Hematopoietic multipotent progenitor cell treated with erythropoietin and hydrocortisone succinate and interleukin-3 and kit ligand, for 4 days (in vitro differentiated cells): ENCODE measurements at places on chromosomes 6 and 20.

DNA sequence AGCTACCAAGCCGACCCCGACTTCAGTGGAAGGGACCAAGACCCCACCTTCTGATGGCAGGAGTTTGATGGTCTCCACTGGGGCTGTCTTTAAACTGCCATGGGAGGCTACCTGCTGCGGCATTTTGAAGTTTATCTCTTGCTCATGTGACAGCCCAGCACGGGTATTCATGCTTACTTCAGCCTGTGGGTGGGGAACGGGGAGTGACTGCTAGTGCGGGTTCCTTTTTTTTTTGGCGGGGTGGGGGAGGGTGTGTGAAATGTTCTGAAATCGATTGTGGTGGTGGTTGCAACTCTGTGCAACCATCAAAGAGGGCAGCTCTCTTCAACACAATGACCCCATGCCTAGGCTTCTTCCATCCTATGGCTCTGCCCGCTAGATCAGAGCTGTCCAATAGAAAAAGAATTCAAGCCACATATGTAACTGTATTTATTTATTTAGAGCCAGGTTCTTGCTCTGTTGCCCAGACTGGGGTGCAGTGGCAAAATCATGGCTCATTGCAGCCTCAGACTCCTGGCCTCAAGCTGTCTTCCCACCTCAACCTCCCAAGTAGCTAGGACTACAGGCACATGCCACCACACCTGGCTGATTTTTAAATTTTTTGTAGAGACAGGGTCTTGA lies 53.7 kb downstream of the PPP1R16B start:
- peak; percentile 70 for DNase-seq

DNA sequence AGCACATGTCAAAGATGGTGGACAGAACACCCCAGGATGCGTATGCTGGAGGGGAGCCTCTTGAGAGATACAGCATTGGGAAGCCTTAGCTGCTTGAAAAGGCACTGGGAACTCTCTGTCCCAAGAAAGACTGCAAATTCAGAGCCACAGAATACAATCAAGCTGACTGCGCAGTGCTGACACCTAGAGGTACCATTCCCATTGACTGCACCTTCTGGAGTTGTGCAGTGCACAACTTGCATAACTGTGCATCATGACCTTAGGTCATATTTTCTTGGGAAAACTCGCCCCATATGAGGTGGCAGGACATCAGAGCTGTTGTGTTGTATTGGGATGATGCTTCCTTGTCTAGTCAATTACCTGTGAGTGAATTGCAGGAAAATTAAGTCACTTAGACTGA lies 646.5 kb upstream of the NOX3 start:
- DNase-seq: peak; percentile 5

DNA sequence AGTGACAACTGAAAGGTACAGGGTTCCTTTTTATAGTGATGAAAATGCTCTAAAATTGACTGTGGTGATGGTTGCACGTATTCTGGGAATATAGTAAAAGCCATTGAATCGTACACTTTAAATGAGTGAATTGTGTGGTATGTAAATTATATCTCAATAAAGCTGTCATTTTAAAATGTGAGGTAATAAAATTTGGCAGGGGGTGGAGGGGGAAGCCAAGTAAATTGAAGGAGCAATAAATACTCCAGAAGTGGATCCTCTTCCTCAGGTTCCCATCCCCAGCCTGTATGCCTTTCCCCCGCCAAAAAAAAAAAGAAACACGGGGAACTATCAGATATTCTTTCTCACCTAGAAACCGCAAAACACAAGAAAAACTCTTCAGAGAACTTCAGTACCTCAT lies 161.4 kb downstream of the MTFR2 start:
- DNase-seq: no peak

GRCh38 chr6:55058682-55059081 lies 115.6 kb upstream of the HCRTR2 start:
- DNase-seq: no peak

- DNase-seq: no peak
Observed at GRCh38 chr20:10951904-10952303, 278.1 kb upstream of the JAG1 start.

DNA sequence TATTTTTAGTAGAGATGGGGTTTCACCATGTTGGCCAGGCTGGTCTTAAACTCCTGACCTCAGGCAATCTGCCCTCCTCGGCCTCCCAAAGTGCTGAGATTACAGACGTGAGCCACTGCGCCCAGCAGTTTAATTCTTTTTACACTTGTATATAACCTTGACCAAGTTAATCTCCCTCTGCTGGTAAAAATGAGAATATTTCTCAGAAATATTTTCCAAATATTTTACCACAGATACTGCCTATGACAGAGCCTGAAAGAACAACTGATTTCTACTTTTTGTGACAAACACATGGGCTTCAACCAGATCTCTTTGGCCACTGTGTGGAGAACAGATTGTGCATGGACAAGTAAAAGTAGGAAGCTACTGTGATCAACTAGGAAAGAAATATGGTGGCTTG lies 21.2 kb upstream of the NHSL1 start:
- DNase-seq: peak; percentile 67

DNA sequence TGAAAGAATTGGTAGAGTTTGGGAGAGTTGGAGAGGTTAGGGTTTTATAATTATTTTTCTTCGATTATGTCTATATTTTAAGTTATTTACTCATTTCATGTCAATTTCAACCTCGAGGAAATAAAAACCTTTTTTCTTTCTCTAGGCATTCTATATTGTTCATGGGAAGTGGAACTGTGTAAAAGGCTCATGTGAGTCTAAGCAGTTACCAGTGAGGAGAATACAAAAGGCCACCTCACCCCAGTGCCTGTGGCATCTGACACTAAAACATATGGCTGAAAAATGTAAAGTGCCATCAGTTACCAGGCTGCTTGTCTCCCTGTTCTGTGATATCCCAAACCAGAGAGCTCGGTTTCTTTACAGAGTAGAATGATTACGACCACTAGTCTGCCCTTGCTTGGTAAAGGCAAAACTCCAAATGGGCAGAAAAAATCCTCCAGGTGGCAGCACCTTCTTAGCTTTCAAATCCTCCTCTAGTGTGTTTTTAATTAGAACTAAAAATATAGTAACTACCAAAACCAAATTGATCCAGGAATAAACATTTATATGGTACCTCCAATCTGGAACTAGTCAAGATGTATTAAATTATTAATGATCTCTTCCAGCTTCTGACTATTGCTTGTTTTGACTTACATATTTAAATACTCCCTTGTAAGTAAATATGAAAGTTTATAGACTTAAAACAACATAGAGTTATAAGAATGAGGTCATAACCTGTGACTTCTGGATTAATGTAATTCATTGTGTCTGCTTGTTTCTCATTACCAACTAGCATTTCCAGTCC lies 122.6 kb upstream of the MCHR2 start:
- DNase-seq: peak; percentile 71

DNA sequence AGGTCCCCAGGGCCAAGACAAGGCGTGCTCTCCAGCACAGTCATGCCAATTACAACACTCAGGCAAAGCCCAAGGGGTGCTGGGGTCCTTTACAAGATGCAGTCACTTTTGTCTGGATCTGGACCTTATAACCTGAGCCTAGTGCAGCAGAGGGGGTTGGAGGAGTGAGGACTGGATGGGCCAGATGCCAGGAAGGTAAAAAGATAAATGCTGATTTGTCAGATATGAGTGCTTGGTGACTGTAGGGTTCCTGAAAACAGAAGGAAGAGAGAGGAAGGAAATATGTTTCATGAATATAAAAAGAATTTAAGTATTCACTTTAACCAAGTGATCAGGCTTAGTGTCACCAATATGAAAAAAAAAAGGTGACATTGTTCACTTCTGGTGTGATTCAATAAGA lies 43.4 kb upstream of the TFAP2A start:
- no peak for DNase-seq
